ENCODE measurements at places on chromosomes 13 and 19.

- no peak for DNase-seq
Observed at GRCh38 chr13:31824705-31825517, 85.6 kb downstream of the RXFP2 start.

DNA sequence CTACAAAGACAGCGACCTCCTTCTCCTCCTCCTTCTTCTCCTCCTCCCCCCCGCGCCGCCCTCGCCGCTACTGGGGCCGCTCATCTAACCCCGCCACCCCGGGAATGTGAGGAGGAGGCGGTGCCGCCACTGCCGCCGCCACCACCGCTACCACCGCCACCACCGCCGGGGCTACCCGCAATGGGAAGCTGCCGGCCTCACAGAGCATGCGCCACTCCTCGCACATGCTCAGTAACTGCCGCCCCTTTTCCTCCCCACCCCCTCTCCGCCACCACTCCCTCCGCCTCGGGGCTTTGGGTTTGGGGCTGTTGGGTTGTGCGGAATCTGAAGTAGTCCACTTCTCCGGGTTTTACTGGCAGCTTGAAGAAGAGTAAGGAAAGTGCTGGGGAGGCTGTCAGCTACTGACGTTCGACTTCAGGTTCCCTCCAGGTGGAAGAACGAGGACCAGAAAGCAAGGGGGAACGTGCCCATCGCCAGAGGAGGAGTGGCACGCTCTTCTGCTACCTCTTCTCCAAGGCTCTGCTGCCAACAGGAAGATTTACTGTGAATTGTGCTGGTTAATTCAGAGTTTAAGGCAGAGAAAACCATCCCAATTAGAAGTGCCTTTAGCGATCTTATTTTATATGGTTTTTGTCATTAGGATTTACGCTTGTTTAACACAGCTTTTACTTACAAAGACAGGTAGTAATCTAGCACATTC lies at the start of gene MYCBP2:
TSS of gene MYCBP2 (minus strand) at position 190 of the 700 bp plus-strand sequence. CDS start 319 bp downstream, outside the sequence.
- DNase-seq = peak; percentile 100

DNA sequence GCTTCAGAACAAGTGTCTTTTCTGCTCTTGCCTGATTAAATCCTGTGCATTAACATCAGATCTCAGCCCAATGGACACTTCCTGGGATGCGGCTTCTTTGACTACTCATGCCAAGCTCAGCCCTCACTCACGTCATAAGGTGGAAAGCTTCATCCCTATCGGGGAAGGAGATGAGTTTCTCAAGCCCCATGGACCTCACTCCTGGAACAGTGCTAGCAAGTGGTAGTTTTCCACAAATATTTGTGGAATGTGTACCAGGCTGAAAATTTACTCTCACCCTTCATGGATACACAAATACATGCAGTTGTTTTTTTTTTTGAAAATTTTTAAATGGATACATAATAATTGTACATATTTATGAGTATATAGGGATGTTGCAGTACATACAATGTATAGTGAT lies 34.6 kb upstream of the FARP1 start:
- no peak for DNase-seq

DNA sequence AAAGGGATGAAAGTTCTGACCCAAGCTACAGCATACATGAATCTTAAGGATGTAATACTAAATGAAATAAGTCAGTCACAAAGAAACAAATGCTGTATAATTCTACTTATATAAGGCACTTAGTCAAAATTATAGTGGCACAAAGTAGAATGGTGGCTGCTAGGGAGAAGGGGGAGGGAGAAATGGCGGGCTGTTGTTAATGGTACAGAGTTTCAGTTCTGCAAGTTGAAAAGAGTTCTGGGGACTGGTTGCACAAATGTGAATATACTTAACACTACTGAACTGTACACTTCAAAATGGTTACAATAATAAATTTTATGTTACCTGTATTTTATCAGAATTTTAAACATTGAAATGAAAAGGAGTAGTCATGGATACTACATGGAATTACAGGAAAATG lies 48.9 kb upstream of the CLDN10 start:
- DNase-seq = no peak

DNA sequence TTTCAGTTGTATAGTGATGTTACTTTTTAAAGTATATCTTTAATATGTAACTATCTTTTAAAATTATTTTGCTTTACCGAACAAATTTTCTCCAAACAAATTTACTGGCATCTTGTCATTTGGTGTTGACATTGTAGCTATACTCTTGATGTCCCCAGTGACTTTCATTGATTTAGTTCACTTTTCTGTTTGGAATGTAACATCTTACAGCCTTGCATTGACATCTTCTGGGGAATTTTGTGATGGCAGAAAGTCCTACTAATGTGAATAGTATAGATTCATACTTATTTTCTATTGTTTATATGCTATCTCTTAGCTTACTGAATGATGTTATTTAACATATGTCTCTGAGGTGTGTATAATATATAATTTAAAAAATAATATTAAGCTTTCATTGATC lies 800.9 kb upstream of the ATXN8OS start:
- no peak for DNase-seq

DNA sequence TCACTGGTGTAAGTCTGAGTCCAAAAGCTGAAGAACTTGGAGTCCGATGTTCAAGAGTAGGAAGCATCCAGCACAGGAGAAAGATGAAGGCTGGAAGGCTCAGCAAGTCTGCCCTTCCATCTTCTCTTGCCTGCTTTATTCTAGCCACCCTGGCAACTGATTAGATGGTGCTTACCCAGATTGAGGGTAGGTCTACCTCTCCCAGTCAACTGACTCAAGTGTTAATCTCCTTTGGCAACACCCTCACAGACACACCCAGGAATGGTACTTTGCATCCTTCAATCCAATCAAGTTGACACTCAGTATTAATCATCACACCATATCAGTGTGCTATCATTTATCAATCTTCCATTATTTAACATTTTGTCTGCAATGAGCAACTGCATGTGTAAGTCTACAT lies 223.5 kb downstream of the GPC5 start:
- no peak for DNase-seq

GRCh38 chr13:46556418-46556779 lies 3.4 kb downstream of the LRCH1 start:
- DNase-seq = no peak

GRCh38 chr19:47002106-47002766 lies 17.4 kb upstream of the NPAS1 start:
- no peak for DNase-seq

DNA sequence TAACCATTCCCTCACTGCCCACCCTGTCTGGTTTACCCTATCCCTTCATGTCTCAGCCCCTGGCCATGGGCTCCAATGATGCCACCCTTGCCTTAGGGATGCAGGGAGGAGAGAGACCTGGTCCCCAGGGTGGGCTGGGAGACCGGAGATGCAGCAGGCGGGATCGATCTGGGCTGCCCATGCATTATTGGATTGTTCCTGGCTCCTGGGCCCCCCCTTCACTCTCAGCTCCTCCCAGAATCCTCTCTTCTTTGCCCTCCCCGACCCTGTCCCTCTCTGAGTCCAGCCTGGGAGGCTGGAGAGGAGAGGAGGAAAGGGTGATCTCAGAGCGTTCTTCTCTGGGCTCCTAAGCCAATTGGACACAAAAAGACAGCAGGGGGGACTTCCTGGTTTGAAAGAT lies 5.8 kb downstream of the KASH5 start:
- no peak for DNase-seq

- DNase-seq = no peak
Observed at GRCh38 chr13:87089391-87089790, 581.8 kb upstream of the SLITRK5 start.

GRCh38 chr19:50932690-50933083 lies 20.2 kb downstream of the KLK5 start:
- no peak for DNase-seq

DNA sequence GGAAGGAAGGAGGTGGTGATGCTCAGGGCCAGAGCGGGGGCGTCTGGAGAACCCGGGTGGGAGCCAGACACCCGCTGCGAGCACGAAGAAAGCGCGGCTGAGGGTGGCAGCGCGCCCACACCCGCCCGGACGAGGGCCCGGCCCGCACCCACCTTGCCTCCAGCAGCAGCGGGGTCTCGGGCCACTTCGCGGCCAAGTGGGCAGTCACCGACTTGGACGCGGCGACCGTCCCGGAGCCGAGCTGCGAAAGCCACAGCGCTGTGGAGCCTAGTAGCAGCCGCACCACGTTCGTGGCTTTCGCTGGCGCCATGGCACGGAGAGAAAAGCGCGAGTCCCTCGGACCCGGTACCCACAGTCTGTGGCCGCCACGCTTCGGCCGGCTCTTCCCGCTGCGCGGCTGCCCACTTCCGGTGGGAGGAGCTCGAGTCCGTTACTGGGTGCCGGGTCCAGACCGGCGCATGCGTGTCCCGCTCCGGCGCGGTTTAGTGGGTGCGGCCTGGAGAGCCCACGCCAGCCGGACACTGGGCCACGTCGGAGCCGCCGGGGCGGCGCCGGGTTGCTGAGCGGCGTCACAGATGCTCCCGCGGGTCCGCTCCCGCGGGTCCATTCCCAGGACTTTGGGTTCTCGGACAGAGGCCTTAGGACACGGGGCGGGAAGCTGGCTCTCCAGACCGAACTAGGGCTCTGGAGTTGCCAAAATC lies at the start of gene UGGT2:
TSS of gene UGGT2 (minus strand) at position 399 of the 701 bp plus-strand sequence. CDS start at position 310, 89 bp downstream.
- peak; percentile 95 for DNase-seq

GRCh38 chr13:78719367-78719766 lies 60.4 kb upstream of the OBI1 start:
- DNase-seq = no peak

GRCh38 chr19:58585442-58586132 lies 12.5 kb upstream of the MZF1 start:
- no peak for DNase-seq

DNA sequence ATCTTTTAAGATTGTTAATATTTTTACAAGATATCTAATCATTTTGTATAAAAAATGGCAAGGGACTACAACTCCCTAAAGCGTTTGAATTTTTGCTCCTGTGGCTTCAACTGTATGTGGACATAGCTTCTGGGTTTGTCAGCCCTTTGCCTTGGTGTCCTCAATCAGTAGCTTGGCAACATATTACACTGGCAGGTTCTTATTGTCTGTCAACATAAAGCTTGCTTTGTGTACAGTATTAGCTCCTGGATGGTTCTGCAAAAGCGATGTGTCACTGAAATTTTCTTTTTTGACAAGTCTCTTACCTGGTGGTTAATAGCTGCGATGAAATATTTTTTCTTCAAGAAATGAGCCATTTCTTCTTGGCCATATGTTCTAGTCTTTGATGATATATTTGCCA lies 190.0 kb downstream of the HS6ST3 start:
- no peak for DNase-seq

DNA sequence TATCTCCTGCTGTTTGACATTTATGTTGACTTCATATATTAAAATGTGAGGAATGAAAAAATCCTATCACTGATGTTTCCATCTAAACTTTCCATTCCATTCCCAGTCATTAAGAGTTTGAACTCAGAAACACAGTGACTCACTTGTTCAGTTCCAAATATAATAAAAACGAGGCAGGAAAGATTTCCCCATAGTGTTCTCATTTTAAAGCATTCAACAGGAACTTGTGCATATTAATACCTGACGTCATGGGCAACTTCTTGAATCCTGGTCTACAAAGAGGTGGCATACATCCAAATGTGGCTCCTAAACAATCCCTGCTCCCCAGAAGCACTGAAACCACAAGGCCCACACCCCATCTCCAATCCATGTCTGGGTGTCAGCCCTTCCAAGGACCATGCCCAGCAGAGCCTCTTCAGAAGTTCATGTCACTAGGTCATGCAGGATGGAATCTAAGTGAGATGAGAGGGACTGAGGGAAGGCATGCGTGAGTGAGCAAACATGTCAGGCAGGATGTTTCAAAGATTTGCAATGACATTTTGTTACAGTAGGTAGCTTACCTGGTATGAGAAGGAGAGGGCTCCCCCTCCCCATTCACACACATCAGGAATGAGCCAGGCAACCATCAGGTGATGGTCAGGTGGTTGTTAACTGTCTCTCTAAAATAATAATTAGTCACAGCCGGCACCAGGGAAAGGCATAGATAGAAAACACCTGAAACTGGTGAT lies 9.4 kb upstream of the ERVV-2 start:
- DNase-seq = peak; percentile 3

- DNase-seq = no peak
Observed at GRCh38 chr19:35885225-35885738, 15.1 kb downstream of the NFKBID start.

GRCh38 chr13:21175656-21176214 lies 617 bp downstream of the SKA3 start:
- DNase-seq = no peak

DNA sequence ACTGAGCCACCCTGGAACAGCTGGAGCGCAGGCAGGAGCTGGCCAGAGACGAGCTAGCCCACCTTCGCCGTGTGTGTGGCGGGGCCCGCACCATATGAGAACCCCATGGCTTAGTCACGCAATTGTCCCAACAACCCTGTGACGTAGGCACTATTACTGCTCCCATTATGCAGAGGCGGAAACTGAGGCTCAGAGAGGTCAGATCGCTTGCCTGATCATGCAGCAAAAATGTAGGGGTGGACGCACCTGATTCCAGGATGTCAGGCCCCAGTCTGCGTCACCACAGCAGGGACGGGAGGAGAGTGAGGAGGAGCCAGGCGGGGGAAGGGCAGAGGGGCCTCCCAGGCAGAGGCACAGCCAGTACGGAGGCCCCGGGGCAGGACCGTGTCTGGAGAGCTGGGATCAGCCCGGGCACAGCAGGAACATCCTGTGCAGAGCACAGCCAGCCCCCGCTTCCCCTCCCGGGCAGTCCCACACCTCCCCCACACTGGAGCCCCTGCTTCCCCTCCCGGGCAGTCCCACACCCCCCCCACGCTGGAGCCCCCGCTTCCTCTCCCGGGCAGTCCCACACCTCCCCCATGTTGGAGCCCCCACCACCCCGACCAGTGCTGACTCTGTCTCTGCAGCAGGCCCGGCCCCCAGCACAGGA lies 16.7 kb downstream of the PIP5K1C start:
- DNase-seq = no peak

- DNase-seq = no peak
Observed at GRCh38 chr13:27921421-27921960, 1.7 kb downstream of the PDX1 start.

- no peak for DNase-seq
Observed at GRCh38 chr19:43607238-43608205, 4.4 kb upstream of the SRRM5 start.

DNA sequence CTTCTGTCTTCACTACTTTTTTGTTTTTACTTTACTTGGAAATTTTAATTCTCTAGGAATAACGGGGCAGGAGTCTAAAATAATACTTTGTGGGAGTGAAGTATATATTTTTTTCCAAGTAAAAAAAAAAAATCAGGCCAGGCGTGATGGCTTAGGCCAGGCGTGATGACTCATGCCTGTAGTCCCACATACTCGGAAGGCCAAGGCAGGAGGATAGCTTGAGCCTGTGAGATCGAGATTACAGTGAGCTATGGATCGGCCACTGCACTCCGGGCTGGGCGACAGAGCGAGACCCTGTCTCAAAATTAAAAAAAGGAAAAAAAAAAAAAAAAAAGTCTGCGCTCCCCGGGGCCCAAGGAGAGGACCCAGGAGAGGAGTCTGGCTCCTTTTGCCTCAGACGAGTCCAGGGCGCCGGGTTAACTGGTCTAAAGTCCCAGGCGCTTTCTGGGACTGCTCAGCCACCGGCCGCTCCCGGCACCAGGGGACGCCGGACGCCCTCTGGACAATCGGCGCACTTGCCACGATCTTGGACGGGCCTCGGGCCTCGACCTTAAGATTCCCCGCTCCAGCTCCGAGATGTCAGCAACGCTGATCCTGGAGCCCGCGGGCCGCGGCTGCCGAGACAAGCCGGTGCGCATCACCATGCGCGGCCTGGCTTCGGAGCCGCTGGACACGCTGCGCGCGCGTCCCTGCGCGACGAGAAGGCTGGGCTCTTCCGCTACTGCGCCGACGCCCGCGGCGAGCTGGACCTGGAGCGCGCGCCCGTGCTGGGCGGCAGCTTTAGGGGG lies 2.7 kb upstream of the ZFP82 start:
- DNase-seq = no peak
